ENCODE measurements at places on chromosomes 1 and 21.

DNA sequence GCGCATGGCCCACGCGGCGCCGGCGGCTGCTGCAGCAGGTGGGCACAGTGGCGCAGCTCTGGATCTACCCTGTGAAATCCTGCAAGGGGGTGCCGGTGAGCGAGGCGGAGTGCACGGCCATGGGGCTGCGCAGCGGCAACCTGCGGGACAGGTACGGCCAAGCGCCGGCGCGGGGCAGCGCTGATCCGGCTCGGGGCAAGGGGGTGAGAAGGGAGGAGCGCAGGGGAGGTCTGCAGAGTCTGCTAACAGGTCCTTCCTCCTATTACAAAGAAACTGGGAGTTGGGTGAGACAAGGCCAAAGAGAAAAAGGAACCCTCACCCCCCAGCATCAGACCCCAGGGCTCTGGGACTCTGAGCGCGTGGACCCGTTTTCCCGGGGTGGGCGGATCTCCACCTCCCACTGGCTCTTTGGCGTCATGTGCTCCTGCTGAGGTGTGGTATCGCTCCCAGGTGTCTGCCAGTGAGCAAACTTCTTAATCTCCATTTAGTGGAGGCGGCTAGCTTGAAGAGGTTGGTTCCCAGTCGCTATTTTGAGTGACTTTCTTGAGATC is 431 bp downstream of the MTARC1 start:
- no peak for DNase-seq

GRCh38 chr1:202164271-202165037 is 4.1 kb upstream of the PTPN7 start:
- DNase-seq, result no peak

DNA sequence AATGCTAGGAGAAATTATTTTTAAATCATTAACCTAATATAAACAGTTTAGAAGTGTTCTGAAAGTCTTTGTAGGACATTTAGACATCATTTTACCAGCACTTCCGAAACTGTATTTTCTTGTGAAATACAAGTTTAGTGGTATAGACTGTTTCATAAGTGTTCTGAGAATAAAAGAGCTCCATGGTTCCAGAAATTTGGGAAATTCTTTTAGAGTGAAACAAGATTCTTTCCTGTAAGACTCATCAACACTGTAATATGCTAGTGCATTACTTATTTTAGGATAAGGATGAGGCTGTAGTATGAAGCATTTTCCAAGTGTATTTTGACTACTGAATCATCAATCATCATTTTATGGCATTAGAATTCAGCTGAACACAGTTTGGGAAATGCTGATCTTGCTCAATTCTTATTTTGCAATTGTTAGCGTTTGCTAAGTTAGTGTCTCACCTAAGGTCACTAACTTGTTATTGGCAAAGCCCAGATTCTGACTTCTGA is 73.4 kb downstream of the CEP350 start:
- no peak for DNase-seq

DNA sequence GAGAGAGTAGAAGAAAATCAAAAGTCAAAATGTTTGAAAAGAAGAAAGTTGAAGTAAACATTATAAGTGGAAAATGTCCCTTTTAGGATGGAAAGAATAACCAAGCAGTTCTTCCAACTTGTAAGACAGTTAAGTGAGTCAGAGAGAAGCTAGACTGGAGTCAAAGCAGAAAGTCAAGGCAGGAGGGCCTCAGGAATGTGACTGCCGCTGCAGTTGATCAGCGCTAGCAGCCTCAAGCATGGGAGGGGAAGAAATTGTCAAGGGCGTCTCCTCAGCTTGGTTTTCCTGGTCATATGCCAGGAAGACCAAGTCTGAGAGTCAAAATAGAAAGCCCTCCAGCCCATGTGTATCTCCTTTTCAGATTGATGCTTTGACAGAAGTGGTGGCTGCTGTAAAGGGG is 23.2 kb downstream of the HAO2 start:
- DNase-seq, result no peak

- no peak for DNase-seq
Observed at GRCh38 chr1:184646824-184647223, 107.8 kb downstream of the EDEM3 start.

DNA sequence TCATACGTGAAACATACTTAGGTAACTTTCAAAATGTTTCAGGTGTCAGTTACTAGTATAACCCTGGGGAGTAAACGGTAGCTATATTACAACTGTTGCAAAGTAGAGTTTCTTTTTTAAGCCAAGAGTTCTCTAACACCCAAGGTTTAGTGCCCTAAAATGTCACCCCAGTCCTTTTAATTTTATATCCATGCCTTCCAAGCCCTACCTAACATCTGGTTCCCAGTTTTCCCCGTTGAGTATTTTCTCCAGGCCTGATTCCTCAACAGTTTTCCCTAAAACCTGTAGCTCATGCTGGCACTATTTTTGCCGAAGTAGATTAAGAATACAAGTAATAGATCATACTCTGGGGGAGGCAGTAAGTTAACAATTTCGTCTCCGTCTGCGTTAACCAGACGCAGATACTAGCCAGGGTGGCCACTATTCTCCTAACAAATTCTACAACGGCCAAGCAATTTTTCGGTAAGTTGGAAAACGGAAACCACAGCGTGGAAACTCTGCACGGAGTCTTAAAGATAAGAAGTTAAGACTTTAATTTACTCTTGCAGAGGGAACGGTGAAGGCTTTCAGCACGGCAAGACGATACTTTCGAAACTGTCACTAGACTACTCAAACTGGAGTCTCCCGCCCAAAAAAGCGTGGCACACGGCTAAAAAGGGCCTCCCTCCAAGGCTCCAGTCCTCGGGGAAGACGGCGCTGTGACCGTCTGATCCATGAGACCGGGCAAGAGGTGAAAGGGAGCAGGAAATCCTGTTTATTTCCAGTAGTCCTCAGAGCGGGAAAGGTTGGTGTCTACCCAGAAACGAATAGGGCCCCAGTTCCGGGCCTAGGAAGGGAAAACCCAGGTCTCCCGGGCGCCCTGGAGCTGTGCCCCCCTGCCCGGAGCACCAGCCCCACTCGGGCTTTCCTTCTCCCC is 945 bp downstream of the SRSF4 start:
- no peak for DNase-seq

Measured in stimulated activated CD8-positive, alpha-beta memory T cell treated with anti-CD3 and anti-CD28 coated beads, Interleukin-15, amount 100 ng/mL, for 24 hours (primary cell).